B cell (primary cell): ENCODE measurements at places on chromosomes 3 and 15.

GRCh38 chr3:38618343-38618742, 31.1 kb downstream of the SCN5A start:
- DNase-seq, result no peak

GRCh38 chr3:54262541-54262940, 140.2 kb downstream of the CACNA2D3 start:
- DNase-seq, result no peak

DNA sequence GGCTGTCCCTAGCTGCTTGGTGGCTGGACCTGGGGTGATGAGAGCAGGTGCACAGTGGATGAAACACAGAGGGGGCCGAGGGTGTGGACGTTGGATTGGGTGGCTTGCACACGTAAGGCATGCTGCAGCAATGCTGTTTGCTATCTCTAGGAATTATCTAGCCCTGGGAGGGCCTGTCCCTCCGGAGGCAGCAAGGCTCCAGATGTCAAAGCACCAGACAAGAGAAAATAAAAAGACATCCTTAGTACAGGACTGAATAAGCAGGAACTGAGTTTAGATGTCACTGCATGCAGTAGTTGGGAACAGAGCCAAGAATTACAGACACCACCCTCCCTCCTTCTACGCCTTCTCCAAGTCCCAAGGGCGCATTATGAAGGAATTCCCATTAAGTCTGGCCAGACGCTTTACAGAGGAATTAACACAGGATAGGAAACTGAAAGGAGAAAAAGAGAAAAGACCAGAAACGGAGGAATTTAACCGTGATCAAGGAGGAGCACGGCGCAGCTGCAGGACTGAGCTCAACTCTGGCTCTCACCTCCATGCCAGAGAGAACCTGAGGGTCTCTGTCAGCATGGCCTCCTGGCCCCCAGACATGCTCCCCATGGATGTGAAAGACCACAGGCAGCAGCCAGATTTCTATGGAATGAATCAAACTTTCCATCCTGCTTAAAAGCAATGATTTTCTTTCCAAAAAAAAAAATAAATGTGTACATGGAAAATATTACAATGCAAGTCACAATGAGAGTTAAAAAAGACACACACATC, 13.8 kb downstream of the ATP10A start:
- DNase-seq, result no peak

GRCh38 chr15:81378443-81378842, 4.4 kb upstream of the TMC3 start:
- DNase-seq, result no peak

DNA sequence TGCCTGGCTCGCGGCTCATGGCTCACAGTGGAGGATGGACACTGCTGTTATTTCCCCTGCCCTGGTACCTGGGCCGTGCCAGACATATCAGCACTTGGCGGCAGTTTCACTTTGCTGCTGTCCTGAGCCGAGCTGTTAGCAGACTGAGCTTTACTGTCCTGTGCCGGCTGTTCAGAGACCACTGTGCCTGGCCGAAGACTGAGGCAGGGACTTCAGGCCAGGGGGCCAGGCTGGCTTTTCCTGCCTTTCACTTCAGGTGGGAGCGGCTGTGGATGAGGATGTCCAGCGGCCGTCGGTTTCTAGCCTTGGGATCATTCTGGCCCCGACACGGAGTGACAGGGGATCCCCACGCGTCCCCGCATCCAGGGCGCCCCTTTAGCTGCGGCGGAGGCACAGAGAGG, 1.1 kb downstream of the ATP10A start:
- no peak for DNase-seq

GRCh38 chr3:185029086-185029485, 123.8 kb downstream of the C3orf70 start:
- DNase-seq, result no peak

DNA sequence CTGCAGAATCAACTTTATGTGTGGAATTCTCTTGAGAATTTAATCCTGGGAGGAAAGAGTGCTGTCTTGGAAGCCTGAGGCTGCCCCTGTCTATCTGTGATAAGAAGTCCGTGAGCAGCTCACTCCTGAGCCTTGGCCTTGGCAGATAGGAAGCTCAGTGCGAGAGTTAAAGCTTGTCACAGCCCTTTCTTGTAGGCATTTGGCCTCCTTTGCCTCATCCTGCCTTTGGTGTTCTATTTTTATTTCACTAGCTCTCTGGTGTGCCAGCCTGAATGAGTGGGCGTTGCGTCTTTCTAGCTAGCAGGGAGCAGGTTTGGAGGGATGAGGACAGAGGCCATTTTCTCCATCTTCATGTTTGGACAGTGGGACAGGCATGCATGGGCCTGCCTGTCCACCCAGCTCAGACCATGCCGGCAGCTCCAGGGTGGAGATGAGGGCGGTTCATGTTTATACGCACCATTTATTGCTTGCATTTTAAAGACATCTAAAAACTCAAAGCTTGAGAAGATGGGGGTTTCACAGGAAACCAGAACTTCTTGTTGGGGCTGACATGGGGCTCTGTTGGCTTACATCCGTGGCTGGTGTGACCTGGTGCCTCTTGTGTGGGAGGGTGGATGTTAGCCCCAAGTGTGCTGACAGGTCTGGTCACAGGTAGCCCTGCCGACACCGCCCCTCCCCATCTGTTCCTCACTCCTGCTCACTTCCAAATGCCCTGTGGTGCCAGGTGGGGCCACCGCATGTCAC, 29.8 kb downstream of the IRAK2 start:
- DNase-seq, result peak; percentile 84

DNA sequence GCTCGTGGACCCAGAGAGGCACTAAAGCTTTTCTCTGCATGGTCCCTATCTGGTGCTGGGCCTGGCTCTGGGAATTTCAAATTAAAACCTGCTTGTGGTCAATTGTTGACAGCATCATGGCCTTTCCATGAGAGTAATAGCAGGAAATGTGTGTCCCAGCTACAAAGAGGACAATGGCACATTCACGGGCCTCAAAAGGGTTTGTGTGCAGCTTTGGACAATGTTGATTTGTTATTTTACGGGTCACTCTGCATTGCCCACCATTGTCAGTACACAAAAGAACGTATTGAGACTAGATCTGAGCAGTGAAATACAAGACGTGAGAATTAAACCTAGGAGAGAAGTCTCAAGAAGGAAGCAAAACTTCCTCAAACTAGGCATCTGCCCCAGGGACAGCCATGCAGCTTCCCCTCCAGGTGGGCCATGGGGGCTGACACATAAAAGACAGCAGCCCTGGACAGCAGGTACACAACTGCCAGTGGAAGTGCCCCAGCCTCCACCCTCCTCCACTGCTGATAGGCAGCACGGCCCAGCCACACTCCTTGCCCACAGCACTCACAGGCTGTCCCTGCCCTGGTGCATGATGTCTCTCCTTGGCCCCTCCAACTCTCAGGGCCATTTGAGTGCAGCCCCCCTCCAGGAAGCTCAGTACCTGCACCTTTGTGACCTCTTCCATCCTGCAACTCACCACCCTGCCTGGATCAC, 15.9 kb upstream of the LTF start:
- no peak for DNase-seq

DNA sequence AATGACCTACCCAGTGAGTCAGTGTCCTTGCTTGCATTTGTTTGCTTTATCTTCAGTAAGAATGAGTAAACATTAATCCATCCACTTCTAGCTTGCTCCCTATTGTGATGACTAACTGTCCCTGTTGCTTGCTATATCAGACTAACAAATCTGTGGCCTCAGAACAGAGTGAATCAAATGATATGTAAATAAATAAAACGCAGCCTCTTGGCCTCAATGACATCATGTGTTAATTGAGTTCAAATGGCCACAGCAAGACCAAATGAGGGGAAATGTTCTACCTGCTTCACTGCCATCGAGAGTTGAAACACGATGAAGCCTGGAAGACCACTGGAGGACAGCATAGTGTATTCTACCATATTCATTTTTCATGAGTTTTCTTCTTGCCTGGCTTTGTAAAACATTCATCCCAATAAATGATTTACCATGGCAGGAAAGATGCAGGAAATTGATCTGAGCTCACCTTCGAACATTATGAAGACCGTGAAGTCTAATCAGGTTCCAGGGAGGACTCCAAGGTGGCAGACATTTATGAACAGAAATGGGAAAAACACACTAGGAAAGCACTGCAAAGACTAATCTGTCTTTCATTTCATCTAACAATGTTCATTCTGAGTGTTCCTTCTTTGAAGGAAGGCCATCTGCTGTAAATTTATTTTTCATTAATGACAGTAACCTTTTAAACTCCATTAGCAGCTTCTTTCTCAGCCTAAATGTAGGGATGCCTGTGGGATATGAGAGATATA, 1144.5 kb downstream of the TUSC7 start:
- no peak for DNase-seq

GRCh38 chr3:27637346-27637995, 84.7 kb downstream of the EOMES start:
- no peak for DNase-seq

- peak; percentile 48 for DNase-seq
These were observed 173.3 kb downstream of the PDZRN3 start for GRCh38 chr3:73451301-73451944.

DNA sequence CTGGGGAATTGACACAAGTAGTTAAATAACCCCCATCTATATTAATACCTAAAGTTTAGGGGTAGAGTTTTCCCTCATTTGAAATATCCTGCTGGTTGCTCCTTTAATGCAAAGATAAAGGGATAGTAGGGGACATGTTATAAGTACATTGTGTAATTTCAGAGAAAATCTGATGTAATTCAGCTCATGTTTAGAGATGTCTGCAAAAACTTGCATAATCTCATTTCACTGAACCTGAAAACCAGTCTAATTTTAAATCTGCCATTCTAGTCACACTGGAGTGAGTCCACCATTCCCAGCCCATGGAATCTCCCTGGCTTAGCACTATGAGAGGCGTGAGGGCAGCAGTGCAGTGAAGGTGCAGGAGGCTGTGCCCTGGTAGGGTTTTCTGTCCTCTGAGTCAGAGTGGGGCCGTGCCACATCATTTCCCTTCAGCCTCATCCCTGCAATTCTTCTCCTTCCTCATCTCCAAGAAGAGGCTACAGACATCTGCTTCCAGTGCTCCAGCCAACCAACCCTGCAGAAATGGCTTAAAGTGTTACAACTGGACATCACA, 246.3 kb upstream of the UMPS start:
- DNase-seq, result no peak

GRCh38 chr3:128911911-128912310, 32.5 kb downstream of the ACAD9 start:
- DNase-seq, result no peak

- no peak for DNase-seq
These were observed 25.8 kb downstream of the SNX1 start for GRCh38 chr15:64121614-64122013.

DNA sequence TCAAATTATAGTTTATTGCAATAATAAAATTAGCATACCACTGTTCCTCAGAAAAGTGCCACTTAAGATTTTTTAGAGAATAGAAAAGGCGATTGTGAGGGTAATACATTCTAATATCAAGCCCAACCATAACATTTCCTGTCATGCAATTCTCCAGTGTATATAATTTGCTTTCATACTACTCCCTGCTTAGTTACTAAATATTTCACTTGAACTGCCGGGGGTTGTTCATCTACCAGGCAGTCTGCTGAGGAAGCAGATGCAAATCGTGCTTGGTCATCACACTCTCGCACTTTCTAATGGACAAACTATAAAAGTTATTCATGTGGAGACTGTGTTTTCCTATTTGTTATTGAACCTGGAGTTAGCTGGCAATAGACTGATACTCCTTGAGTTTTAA, 645.6 kb upstream of the CBLB start:
- DNase-seq, result no peak

DNA sequence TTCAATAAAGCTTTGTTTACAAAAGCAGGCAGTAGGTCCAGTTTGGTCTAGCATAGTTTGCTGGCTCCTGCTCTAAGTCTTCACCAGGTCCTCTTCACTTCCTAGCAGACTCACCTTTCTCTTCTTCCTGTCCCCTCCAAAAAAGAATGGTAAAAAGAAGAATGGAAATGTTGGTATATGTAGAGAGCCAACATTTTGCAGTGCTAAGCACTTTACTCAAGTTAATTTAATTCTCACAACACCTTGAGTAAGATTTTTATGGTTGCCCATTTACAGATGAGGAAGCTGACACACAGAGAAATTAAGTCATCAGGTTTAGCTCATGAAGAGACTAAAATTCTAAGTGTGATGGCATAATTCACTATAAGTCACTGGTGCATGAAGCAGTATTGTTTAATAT, 230.1 kb upstream of the PRICKLE2 start:
- DNase-seq, result no peak

DNA sequence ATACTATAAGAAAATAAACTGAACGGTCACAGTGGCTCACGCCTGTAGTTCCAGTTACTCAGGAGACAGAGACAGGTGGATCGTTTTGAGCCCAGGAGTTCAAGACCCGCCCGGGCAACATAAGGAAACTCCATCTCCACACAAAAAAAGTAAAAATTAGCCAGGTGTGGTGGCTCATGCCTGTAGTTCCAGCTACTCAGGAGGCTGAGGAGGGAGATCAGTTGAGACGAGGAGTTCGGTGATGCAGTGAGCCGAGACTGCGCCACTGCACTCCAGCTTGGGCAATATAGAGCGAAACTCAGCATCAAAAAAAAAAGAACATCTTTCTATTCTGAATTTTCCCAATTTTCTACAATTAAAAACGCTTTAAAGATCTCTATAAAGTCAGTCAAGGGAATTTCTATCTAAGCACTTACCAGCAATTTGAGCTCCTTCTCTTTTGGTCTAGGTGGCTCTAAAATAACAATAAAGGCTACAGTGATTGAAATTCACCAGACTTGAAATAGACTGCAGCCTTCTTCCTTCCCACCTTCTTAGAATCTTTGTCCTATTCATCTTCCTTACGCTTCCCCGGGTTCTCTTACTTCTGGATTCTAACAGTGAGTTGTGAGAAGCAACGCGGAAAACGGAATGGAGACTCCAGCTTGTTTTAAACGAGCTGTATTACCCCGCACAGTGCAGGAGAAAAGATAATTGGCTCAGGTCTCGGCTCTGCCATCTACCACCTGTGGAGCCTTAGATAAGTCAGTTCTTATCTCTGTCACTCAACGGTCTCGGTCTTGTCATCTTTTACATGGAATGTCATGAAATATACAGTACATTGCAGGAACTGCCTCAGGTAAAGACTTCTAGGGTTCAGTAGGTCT, 812 bp upstream of the SEC62 start:
- DNase-seq, result peak; percentile 50

GRCh38 chr15:64379216-64379960, 1.9 kb downstream of the PCLAF start:
- DNase-seq, result no peak

GRCh38 chr3:194380326-194380725, 10.8 kb upstream of the LRRC15 start:
- DNase-seq, result no peak

DNA sequence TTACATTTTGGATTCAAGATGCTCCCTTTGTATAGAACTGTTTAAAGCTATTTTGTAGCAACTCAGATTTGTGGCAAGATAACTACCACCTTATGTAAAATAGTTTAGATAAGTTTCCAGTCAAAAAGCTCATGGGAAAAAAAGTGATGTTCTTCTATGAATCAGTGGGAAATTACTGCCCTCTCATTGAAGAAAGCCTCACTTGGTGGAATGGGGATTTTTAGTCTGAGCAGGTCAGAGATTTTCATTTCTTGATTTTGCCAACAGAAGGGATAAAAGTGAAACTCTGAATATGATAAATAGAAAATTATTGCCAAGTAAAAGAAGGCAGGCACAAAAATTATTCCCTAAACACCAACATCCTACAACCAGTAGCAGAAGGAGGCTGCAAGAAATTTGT, 25.8 kb upstream of the CSTA start:
- no peak for DNase-seq
